Keratinocyte (primary cell): ENCODE measurements at places on chromosomes 5 and 9. TPM values are rescaled to one million over a fixed set of nuclear protein-coding genes. Genes with fewer than 3 reads are reported as not detected.

GRCh38 chr9:12698986-12699385 is 5.8 kb downstream of the TYRP1 start:
- H3K4me3 ChIP-seq: no peak overlapping the region
- no peak for DNase-seq
- H3K36me3 ChIP-seq: no peaks in the 10 kb centered on the region
- no peak overlapping the region for H3K27ac ChIP-seq
- H3K27me3 ChIP-seq: no peaks in the 10 kb centered on the region

DNA sequence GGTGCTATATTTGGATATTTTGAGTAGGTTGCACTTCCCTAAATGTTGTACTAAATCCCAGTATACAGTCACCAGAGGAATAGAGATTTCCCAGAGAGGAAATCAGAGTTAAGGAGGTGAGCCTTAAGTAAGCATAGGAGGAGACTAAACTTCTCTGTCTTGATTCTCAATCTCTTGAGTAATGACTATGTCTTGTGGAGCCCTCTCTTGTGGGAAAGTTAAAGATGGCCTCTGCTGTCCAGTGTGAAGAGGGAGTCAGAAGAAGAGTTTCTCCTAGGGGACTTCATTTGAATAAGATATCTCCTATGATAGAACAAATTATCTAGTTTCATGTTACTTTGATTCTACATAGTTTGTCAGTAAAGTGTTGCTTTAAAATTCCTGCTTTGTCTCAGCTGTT is 502.5 kb downstream of the PDE4D start:
- no peaks in the 10 kb centered on the region for H3K4me1 ChIP-seq
- no peak for DNase-seq
- H3K27ac ChIP-seq: no peak overlapping the region
- H3K27me3 ChIP-seq: no peaks in the 10 kb centered on the region
- H3K36me3 ChIP-seq: no peaks in the 10 kb centered on the region

DNA sequence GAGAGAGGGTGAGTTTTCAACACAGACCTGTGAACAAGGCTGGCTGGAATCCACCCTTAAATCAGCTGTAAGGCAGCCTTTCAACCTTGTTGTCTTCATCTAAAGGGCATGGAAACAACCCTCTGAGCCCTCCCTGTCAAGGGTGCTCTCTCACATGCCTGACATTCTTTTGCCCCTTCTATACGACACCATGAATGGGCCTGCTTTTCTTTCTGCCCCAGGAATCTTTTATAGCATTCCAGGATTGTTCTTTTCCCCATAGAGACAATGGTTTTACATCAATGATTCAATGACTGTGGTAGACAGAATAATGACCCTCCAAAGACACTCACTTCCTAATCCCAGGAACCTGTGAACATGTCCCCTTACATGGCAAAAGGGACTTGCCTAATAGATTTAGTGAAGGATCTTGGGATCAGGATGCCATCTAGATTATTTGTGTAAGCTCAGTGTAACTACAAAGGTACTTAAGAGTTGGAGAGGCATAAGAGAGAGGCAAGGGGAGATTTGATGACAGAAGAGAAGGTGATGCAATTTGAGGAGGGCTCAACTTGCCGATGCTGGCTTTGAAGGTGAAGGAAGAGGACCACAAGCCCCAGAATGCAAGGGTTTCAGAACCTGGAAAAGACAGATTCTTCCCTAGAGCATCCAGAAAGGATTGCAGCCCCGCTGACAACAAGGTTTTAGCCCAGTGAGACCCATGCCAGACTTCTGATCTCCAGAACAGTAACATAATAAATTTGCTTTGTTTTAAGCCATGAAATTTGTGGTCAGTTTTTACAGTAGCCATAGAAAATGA is 29.2 kb upstream of the HMHB1 start:
- H3K27me3 ChIP-seq: no peaks in the 10 kb centered on the region
- no peaks in the 10 kb centered on the region for H3K36me3 ChIP-seq
- no peak for DNase-seq
- H3K27ac ChIP-seq: no peak overlapping the region
- H3K4me3 ChIP-seq: no peak overlapping the region

DNA sequence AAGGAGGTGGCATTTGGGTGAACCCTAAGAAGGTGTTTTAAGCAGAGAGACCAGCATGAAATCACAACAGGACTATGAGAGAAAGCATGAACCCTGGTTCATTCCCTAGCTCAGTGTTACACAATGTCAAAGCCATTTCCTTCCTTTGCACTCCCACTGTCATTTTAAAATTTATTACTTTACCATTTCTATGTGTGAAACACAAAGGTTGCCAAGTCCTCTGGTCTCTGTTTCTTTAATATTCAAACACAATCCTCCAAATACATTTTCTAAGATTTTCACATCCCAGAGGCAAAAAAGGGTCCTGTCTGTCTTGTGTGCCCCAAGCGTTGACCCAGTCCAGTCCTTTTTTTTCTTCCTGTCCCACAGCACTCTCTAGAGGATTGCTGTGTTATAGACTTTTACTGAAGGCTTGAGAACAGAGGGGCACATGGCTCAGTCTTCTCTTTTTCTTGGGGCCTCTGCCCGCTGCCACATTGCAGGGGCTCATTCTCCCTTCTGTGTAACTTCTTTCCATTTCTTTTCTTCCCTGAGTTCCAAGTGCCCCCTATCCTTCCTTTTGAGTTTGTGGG is 78.6 kb upstream of the SLC28A3 start:
- H3K36me3 ChIP-seq: no peaks in the 10 kb centered on the region
- no peaks in the 10 kb centered on the region for H3K27me3 ChIP-seq
- no peak overlapping the region for H3K27ac ChIP-seq
- no peaks in the 10 kb centered on the region for H3K4me1 ChIP-seq
- no peak overlapping the region for H3K4me3 ChIP-seq
- no peak for DNase-seq

DNA sequence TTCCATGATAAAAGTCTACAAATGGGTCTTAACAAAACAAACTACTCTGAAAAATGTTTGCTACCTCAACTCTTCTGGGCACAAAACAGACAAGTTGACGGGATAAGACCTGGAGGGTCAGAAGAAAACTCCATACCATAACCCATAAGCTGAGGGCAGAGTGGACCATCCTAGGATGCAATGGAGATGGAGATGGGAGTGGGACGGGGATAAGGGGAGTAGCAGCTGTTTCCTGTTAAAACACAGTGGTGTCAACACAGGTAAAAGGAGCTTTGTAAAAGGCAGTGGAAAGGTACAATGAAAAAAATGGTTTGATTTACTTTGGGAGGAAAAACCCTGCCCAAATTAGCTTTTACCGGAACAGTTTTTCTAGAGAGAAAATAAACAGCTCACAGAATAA is 41.6 kb downstream of the CEMIP2 start:
- H3K27me3 ChIP-seq: no peaks in the 10 kb centered on the region
- peaks cover 27% of the 10 kb centered on the region for H3K36me3 ChIP-seq
- no peak for DNase-seq
- H3K4me3 ChIP-seq: no peak overlapping the region
- peak overlapping the region; percentile 47 for H3K27ac ChIP-seq

The SLC34A3 gene
- 0.03 TPM in 1 of 3 replicates, not detected in the others for polyA plus RNA-seq

The CCL27 gene
- polyA plus RNA-seq: 0.46 to 1.1 TPM (median 1.1 TPM) in 3 replicates

The HSDL2 gene
- 15.7 to 27.6 TPM (median 25.0 TPM) in 3 replicates for polyA plus RNA-seq
